ENCODE measurements at places on chromosomes 5 and 9.
A peak's percentile ranks its signal among the peaks of the same experiment; 100 is the strongest.

GRCh38 chr5:79513308-79513703 is 628 bp downstream of the HOMER1 start:
- no peak for DNase-seq

DNA sequence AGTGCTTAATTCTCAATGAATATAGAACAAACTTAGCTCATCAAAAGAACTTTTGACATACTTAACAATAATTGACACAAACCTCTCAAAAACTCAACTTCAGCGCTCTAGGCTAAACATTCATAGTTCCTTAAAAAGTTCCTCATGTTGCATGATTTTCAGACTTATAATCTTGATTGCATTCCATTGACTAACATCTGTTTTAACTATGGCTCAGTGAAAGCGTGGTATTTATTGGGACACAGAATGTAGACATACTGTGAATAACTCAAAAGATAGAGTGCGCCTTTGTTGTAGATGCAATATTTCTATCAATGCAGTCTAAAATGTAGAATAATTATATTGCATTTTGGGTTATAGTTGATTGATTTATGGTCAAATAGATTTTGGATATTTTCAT is 227.1 kb upstream of the HAPLN1 start:
- no peak for DNase-seq

- no peak for DNase-seq
Measured at GRCh38 chr9:94779693-94780290, 53.3 kb downstream of the AOPEP start.

- DNase-seq: no peak
Measured at GRCh38 chr5:137856916-137857862, 10.5 kb upstream of the MYOT start.

GRCh38 chr5:6553972-6554371 is 78.9 kb downstream of the NSUN2 start:
- no peak for DNase-seq

DNA sequence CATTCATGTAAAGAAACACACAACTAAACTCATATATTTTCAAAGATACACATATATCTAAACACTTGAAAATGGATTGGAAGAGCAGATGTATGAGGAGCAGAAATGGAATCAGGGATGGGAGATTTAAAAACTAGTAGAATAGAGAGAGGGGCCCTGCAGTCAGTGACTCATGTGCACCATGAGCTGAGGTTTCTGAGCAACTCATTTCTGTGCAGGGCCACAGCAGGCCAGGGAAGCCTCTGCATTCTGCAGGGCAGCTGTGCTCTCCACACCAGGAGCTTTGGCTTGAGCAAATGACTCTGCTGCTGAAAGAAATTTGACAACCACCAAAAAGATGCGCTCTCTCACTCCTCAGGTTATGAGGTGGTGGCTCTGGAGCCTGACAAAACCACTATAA is 27.1 kb downstream of the LHX6 start:
- DNase-seq: no peak

GRCh38 chr9:134868751-134869553 is 11.7 kb upstream of the FCN2 start:
- DNase-seq: no peak

DNA sequence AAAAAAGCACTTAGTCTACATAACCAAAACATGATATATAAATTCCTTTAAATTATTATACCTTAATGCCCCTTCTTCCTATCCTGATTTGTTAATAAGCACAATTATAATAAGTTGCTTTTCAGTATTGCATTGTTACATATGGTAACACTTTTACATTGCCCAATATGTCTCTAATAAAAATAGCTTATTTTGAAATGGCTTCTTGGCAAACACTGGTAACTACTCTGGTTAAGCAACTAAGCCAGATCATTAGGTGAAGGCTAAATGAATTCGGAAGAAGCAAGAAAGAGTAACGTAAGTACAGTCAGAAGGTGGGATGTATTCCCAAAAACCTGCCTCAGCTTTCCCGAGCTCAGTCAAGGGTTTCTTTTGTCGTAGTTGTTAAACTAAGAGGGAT is 85.3 kb downstream of the TTC39B start:
- no peak for DNase-seq

DNA sequence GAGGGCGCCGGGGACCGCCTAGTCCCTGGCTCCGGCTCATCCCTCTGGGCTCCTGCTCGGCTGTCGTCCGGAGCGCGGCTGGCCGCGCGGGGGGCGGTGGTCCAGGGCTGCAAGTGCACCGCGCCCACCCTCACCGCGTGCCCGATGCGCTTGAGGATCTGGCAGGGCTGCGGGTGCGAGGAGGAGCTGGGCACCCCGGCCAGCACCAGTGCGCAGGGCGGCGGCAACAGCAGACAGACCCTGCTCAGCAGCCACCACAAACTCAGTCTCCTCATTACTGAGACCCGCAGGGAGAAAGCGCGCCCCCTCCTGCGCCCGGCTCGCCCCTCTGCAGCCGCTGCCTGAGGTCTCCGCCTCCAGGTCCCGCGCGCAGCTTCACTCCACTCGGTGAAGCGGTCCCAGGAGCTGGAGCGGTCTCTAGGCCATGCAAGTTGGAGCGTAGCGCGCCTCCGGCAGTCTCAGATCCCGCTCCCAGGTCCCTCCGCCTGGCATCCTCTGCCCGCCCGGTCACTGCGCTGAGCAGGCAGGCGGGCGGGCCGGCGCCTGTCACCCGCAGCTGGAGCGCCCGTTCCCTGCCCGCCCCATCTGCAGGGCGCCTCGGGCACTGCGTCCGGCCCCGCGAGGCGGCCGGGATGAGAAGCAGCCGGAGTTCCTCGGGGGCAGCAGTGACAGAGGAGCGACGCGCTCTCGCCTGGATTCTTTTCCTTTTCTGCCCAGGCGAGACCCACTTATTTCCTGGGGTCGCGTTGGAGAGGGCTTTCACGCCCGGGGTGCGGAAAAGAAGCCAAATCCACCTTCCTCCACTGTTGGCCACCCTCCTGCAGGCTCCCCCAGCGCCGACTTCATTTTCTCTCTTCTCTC is 512 bp downstream of the GRIN3A start:
- peak; percentile 26 for DNase-seq

GRCh38 chr5:168865968-168866367 is 286.8 kb upstream of the PANK3 start:
- no peak for DNase-seq

DNA sequence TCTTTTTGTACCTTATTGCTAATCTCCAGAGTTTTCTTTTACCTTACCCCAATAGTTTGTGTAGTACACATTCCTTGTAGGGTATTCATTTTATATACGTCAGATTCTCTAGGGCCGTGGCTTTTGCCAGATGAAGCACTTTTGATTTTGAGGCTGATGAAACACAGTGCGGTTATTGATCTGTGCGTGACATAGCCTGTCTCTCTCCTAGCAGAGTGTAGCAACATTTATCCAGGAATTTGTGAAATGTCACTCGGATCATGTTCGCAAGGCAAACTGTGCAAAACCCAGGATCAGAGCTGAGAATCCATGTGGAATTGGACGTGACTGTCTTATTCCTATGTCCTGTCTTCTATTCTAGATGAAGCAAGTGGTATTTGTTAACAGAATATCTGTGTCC is 142.0 kb upstream of the SH3GL2 start:
- DNase-seq: no peak

GRCh38 chr9:83355729-83356151 is 182.5 kb downstream of the FRMD3 start:
- no peak for DNase-seq

- DNase-seq: no peak
Measured at GRCh38 chr5:67095346-67096171, 101.0 kb downstream of the CD180 start.

DNA sequence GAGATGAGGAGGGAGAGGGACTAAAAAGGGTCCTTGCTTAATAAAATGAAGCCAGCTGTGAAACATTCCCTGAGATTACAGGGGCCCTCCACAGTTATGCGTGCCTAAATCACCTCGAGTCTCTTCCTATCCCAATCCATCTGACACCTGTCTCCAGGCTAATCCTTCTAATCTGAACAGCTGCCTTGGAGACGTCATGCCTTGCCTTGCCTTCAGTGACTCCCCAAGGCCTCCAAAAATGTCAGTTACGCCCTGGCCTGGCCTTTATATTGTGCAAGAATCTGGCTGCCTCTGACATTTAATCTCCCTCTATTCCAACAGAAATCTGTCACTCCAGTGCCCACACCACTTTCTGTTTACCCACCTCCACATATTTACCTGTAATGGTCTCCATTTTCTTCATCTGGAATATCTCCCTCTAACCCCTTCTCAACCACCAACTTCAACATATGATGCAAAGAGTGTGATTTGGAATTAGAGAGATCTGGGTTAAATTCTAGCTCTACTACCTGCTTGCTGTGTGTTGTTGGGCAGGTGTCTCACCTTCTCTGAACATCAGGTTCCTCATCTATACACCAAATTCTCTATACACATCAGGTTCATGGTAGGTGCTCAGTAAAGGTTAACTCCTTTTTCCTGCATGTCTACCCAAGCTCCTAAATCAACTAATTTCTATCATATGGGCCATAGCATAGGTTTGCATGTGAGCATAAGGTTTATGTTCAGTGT is 57.9 kb downstream of the PTCD2 start:
- DNase-seq: no peak

- no peak for DNase-seq
Measured at GRCh38 chr5:126004636-126005035, 418.6 kb upstream of the GRAMD2B start.
